Right ventricle myocardium inferior (tissue), 1 donor: ENCODE measurements at places on chromosomes 2 and 18.

- DNase-seq: no peak
These were observed 54.7 kb upstream of the SLC1A4 start for GRCh38 chr2:64934530-64934929.

DNA sequence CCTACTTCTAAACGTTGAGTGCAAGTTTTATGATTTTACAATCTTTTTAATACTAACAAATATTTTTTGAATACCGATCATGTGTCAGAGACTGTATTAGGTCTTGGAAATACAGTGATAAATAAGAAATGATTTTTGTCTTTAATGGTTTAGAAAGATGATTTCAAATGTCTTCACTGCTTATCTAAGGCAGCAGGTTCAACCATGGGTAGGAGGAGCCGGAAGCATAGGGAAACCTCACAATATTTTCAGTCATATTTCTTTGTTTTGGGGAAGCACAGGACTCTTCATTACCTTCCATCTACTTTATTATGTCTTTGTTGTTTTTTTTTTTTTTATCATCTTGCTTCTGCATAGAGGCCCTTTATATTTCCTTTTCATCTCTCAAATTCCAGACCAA, 165.2 kb upstream of the EPC2 start:
- no peak for DNase-seq

- DNase-seq: no peak
These were observed 5.4 kb downstream of the CXCR4 start for GRCh38 chr2:136112317-136113208.

GRCh38 chr2:235496239-235496621, 2.4 kb downstream of the AGAP1 start:
- DNase-seq: no peak

GRCh38 chr2:236852977-236853374, 232.7 kb upstream of the COPS8 start:
- DNase-seq: no peak

- DNase-seq: no peak
These were observed 76.6 kb downstream of the TLK1 start for GRCh38 chr2:171084128-171084527.

- DNase-seq: no peak
These were observed 8.9 kb downstream of the ANKAR start for GRCh38 chr2:189683348-189683747.

DNA sequence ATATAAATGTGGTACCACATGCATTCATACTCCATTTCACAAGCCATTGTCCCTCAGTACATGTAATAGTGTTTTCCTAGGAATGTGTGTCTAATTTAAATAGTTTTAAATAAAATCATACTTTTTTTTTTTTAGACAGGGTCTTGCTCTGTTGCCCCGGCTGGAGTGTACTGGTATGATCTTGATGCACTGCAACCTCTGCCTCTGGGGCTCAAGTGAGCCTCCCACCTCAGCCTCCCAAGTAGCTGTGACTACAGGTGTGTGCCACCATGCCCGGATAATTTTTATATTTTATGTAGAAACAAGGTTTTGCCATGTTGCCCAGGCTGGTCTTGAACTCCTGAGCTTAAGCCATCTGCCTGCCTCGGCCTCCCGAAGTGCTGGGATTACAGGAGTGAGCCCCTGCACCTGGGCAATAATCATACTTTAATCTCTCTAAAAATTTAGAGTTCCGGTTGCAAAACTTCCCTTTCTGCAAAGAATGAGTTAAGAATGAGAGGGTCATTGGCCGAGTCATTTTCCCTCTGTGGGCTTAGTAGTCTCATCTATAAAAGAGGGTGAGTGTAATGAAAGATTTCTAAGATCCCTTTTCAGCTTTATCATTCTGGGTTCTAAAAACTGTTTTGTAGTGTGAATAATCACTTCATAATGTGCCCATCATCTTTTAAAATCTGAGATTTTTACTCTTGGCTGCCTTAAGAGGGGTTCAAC, 116.0 kb upstream of the PELI1 start:
- no peak for DNase-seq

DNA sequence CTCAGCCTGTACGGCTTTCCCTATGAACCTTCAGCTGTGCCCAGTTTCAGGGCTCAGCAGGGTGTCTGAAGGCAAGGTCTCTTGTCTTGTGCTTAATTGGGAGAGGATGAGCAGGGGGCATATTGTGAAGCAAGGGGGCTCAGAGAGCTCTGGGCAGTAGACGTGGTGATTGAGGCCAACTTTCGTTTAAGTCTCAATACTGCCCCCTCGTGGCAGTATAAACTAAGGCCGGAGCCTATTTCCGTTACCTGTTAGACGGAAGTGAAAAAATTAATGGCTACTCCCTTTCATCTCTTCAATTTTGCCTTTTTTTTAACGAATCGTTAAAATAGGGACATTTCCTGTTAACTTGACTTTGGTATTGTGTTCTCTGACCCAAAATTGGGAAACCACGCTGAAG, 193.4 kb downstream of the TDRD15 start:
- DNase-seq: no peak

GRCh38 chr2:25222477-25223121, 54.2 kb upstream of the POMC start:
- peak; percentile 31 for DNase-seq

DNA sequence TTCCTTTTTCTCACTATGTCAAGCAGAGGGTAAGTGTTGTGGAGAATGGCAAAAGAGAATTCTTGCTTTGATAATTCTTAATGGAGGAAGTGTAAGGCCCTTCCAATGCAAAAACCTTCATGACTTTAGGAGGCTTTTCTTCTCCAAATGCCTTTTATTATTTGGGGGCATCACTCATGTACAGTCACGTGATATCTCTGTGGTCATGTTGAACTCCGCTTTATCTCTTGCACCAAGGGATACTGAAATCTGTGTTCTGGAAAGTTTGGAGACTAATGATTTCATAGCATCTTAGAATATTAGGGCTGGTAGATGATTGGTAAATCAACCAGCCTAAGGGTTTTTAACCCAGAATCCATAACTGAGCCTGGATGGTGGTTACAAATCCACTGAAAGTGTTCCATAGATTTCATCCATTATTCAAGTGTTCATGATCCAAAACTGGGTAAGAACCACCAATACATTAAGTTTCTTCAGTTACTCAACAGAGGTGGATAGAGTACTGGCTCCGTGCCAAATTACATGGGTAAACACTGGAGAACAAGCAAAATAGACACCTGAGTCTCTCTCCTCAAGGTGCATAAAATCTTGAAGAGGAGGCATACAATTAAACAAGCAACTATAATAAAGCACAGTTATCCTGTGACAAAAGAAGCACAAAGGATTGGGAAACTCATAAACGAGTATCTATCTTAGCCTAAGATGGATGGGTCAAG, 169.6 kb upstream of the EPHA4 start:
- DNase-seq: no peak

GRCh38 chr2:188576651-188577050, 285.0 kb downstream of the GULP1 start:
- DNase-seq: no peak

DNA sequence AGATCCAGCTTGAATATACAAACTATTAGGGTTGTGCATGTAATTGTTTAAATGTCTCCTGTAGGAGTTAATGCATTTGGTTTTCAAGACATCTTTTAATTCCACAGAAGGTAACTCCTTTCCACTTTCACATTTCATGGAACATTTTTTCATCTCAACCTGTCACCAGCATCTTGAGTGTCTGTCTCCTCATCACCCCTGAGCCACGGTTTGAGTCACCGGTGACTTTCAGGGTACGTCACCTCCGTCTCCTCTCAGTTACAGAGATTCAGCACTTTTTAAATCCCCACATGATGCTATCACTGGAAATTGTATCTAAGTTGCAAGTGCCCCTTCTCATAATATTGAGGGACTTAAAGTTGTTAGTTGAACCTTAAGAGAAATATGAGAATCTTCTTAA, 25.3 kb downstream of the GPR55 start:
- no peak for DNase-seq

- no peak for DNase-seq
These were observed 1386.4 kb upstream of the ZEB2 start for GRCh38 chr2:145906354-145906753.

DNA sequence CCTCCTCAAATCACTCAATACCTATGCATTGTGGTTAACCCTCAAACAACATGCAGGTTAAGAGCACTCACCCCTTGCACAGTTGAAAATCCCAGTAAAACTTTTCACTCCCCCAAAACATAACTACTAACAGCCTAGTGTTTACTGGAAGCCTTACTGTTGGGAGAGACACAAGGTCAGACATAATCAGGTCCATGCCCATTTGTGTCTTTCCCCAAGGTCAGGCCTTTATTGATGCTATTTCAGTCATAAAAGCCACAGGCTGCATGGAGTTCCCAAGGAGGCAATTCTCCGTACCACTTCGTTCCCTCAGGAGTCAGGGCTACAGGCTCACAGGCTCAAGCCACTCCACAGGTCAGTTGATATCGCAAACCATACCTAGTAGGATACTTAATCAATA, 180.2 kb downstream of the NCK2 start:
- DNase-seq: no peak

GRCh38 chr2:45567974-45568789, 42.9 kb downstream of the SRBD1 start:
- DNase-seq: no peak

GRCh38 chr18:7370375-7370774, 139.5 kb downstream of the LRRC30 start:
- no peak for DNase-seq

- DNase-seq: no peak
These were observed 15.2 kb downstream of the GNLY start for GRCh38 chr2:85709401-85709811.

DNA sequence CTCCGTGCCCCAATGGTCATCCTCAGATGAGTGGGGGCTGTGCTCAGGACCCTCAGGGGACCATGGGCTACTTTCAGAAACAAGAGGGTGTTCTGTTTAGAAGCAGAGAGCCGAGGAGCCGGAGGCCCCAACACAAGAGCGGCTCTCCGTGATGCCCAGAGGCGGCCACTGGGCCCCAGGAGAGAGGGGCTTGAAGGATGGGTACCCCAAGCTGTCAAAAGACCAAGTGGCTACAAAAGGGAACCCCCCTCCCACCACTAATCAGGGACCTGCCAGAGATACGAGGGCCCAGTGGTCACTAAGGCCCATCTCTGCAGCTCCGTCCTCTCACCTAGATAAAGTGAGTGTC, 93.6 kb downstream of the HDAC4 start:
- DNase-seq: no peak

DNA sequence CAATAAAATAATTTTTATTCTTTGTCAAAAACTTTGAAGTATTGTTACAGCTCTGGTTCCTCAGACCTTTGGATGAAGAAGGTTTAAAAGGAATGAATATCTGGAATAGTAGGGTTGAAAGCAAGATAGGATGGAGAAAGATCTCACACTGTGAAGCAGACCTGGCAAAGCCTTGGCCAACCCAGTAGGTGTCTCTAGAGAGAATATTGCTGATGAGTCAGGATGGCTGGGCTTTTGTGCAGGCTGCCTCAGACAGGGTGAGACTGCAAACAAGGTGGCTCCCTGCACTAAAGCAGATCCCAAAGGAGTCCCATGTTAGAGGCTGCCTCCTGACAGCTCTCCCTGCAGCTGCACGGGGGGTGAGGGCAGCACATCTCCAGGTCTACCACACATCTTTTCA, 226.0 kb upstream of the ITGA4 start:
- DNase-seq: no peak

GRCh38 chr18:38406607-38407006, 841.0 kb upstream of the CELF4 start:
- DNase-seq: no peak

DNA sequence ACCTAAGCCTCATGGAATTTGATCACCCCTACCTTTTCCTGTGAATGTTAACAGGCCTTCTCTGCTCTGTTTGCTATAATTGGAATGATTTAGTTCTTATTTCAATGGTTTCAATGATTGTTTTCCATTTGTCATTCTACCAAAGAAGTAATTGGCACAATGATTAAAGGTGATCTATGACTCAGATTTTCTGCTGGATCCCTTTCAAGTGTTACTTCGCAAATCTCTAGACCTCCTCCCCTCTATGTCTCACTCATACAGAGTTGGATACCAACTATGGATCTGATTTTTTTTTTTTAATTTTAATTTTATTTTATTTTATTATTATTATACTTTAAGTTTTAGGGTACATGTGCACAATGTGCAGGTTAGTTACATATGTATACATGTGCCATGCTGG, 29.6 kb upstream of the FAM117B start:
- DNase-seq: no peak

DNA sequence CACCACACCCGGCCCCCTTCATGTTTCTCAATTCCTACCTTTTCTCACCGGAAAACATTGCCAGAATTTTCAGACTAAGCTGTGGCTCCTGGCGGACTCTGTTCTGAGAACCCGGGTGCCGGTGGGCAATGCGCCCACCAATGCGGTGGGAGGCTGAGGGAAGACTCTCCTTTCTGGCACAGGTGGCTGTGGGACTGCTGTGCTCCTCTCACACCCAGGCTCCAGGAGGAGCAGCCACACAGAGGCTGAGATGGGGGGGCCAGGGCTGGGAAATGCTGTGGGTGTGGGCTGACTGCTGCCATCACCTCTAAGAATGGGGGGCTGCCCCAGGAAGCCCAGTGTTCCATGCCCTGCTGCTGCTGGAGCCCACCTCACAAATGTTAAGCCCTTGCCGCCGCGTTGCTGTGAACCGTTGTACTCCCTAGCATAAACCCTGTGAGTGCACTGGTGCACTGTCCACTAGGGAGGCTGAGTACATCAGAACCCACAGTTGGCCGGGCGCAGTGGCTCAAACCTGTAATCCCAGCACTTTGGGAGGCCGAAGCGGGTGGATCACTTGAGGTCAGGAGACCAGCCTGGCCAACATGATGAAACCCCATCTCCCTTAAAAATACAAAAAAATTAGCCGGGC, 152.6 kb downstream of the LDLRAD4 start:
- no peak for DNase-seq

- DNase-seq: peak; percentile 66
These were observed 683 bp downstream of the MBOAT2 start for GRCh38 chr2:9002637-9003365.

GRCh38 chr2:74026687-74027241, 42.1 kb downstream of the TET3 start:
- no peak for DNase-seq

DNA sequence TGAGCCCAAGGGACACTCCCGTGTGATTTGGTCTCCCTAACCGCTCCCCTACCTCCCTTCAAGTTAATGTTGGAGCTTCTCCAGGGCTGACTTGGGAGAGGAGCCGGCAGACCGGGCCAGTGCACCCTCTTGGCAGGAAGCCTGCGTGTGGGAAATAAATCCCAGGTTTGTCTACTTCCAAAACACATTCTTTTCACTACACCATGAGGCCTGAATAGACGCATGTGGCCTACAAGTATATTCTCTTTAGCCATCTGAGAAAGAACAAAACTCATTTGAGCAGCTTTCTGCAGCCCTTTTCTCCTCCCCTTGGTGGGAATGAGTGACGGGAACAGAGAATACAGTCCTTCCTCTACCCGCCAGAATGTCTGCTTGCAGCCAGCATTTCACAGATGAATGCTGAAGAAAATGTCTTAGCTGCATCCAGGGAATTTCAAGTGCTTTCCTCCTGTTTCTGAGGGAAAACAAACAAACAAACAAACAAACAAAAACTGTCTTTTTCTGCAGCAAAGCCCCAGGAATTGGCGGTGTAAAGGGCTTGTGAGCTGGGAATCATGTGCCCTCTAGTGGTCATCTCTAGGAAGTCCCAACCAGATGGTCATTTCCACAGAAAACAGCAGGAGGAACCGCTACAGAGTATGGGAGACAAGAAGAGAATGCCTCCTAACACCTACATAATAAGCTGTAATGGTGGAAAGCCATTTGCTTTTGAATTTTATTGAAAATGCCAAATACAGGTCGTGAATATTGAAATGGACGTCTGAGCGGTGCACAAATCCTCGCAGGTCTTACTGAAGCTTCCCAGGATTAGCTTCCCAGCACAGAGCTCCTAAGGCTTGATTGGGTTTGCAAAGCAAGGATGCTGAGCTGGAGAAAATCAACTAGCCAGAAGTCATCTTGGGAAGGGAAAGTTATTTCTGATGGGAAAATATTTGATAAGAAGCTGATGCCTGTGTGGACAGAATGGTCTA, 41.2 kb upstream of the DAPL1 start:
- DNase-seq: no peak
